ENCODE measurements at places on chromosomes 11 and 22. TPM values are rescaled to one million over a fixed set of nuclear protein-coding genes. Genes with fewer than 3 reads are reported as not detected.

The TYR gene
- total RNA-seq, result not detected

The ACR gene
- not detected for total RNA-seq

The LRP4 gene
- 4.9 TPM for total RNA-seq

The DCDC1 gene
- total RNA-seq, result 0.33 TPM

GRCh38 chr11:8987446-8987845 is 16.4 kb downstream of the NRIP3 start:
- no peaks in the 10 kb centered on the region for H3K36me3 ChIP-seq
- no peaks in the 10 kb centered on the region for H3K27me3 ChIP-seq
- DNase-seq, result no peak
- H3K4me1 ChIP-seq, result no peaks in the 10 kb centered on the region
- H3K27ac ChIP-seq, result no peak overlapping the region

GRCh38 chr11:115396533-115396932 is 107.7 kb downstream of the CADM1 start:
- no peaks in the 10 kb centered on the region for H3K27me3 ChIP-seq
- no peak overlapping the region for H3K4me3 ChIP-seq
- DNase-seq, result no peak
- no peaks in the 10 kb centered on the region for H3K4me1 ChIP-seq

DNA sequence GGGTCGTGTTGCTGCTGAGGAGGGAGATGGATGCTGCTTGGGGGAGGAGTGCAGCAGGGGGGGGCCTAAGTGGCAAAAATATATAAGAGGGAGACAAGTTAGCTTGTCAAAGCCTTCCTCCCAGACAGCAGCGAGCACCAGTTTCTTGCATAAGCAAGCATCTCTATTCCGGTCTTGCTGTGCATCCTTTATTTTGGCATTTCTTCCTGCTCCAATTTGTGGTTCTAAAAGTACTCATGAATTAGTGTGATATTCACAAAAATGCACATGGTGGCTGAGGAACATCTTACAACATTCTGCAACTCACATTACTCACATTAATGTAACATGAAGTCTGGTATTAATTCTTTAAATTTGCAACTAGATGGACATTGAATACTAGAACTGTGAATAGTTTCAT is 32.1 kb downstream of the GDPD5 start:
- no peak overlapping the region for H3K27ac ChIP-seq
- H3K27me3 ChIP-seq, result no peaks in the 10 kb centered on the region
- DNase-seq, result no peak
- H3K36me3 ChIP-seq, result no peaks in the 10 kb centered on the region
- no peak overlapping the region for H3K4me3 ChIP-seq

DNA sequence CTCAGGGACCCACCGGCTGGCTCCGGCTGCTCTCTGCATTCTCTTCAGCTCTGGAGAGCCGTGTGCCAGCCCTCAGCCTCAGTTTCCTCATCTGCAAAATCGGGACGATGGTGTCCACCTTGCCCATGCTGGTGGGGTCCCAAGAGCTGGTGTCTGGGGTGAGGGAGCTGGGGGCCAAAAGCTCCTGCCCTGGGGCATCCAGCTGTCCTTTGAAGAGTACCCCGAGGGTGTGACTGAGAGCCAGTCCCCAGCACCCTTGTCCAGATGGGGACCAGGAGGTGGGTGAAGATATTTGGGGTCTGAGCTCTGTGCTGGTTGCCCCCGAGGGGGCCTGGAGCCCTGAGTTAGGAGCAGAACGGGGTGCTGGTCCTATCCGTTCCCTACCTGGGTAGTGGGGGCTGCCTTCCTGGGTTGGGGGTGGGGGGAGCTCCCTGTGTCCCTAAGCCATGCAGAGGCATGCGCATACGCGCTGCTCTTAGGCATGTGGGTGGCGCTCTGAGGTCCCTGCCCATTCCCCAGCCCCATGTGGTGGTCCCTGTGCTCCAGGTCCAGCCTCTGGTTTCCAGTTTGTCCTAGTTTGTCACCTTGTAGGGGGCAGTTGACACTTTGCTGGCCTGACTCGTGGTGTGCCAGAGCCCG is 4.9 kb downstream of the LRP5 start:
- H3K27me3 ChIP-seq, result no peaks in the 10 kb centered on the region
- DNase-seq, result no peak
- H3K4me1 ChIP-seq, result no peaks in the 10 kb centered on the region
- H3K4me3 ChIP-seq, result no peak overlapping the region

DNA sequence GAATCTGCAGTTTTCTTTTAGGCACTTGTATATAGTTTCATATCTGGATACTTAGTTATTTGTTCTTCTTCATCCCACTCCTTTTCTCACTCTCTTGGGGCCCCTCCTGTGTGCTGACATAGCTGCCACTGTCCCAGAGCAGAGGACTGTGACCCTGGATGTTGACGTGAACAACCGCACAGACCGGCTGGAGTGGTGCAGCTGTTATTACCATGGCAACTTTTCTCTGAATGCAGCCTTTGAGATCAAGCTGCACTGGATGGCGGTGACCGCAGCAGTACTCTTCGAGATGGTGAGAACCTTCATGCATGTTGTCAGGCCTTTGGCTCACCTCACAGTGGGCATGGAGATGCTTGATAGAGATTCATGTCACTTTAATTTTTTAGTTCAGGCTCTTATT is 50.9 kb upstream of the YWHAH start:
- DNase-seq, result no peak
- peaks cover 54% of the 10 kb centered on the region for H3K36me3 ChIP-seq
- no peaks in the 10 kb centered on the region for H3K4me1 ChIP-seq
- H3K27ac ChIP-seq, result no peak overlapping the region

DNA sequence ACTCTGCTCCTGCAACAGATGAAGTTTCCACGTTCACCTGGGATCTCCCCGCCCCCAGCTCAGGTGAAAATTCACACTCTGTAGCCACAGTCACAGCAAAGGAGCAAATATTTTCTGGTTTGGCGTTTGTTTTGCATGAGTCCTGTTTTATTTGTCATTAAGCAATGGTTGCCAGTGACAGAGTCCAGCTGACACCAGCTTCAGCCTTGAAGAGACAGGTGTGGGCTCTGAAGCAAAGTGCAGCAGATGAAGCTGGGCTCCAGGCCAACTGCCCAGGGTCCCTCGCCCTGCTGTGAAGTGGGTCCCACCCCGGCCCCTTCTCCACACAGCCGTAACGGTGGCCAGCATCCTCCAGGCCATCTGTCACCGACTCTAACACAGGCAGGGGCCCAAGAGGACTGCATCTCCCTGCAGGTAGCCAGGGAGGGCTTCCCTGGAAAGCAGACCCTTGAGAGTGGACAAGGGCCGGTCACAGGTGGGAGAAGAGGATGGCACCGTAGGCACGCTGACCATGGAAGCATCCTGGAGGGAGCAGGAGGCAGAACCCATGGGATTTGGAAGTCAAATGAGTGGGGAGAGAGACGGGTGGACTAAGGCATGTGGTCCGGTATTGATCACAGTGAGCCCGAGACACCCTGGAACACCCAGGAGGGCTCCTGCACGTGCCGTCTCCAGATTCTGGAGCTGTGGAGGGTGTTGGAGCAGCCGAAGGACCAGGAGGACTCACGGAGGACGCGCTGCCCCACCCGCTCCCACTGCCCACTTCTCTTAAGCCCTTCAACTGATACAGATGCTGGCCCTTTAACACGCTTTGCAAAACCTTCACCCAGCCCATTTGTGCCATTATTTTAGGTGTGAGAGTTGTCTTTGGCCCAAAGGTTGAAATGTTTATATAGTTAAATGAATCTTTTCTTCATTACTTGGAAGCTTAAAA is 294.5 kb downstream of the BRD1 start:
- no peaks in the 10 kb centered on the region for H3K4me1 ChIP-seq
- H3K4me3 ChIP-seq, result no peak overlapping the region
- DNase-seq, result peak; percentile 44
- no peak overlapping the region for H3K27ac ChIP-seq
- H3K36me3 ChIP-seq, result no peaks in the 10 kb centered on the region

DNA sequence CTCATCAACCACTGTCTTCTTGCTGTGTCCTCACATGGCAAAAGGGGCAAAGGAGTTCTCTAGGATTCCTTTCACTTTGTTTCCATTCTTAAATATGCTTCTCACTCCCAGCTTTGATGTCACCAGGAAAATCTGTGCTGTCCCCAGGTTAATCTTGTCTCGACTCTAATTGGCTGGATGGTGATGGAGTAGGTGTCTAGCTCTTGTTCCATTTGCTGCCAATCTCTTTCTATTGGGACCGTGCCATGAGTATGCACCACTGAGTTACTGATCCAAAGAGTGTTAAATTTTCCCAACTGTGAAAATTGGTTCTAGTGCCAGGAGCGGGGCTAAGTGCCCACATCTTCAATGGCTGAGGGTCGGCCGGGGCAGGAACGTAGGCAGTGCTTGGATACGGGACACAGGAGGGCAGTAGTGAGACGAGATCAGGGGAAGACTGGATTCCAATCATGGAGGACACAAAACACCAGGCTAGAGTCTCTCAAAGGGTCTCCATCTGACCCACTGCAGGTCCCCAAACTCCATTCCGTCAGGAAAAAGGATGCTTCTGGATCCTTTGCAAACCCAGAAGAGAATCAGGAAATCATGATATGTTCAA is 47.7 kb upstream of the CSNK2A3 start:
- no peak overlapping the region for H3K4me3 ChIP-seq
- H3K27me3 ChIP-seq, result no peaks in the 10 kb centered on the region
- peak overlapping the region; percentile 94 for H3K27ac ChIP-seq
- H3K4me1 ChIP-seq, result peaks cover 62% of the 10 kb centered on the region
- DNase-seq, result no peak
- H3K36me3 ChIP-seq, result no peaks in the 10 kb centered on the region

DNA sequence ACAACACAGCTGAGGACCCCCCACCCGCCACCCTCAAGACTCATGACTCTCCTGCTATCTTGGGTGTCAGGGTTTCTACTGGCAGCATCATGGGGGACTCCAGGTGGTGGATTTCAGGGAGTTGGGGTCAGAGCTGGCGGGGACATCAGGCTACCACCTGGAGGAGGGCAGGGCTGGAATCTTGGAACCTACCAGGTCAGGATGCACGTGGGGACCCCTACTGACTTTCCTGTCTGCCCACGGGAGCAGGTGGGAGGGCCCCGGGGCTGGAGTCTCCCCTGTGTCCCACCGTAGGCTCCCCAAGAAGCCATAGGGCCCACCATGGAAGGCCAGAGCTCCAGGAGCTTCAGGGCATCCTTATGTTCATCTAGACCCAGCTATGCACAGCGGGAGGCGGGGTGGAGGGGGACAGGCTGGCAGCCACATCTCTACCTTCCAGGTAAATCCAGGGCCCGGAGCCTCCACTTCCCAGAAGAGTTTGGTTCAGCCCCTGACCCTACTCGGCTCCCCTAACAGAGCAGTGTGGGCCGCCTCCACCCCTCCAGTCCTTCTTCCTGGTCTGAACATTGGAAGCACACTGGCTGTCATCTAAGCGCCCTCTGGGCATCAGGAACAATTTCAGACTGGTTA is 10.0 kb downstream of the SLC37A2 start:
- H3K36me3 ChIP-seq, result no peaks in the 10 kb centered on the region
- H3K27ac ChIP-seq, result peak overlapping the region; percentile 23
- H3K4me1 ChIP-seq, result no peaks in the 10 kb centered on the region
- DNase-seq, result peak; percentile 51
- no peak overlapping the region for H3K4me3 ChIP-seq

GRCh38 chr22:29009148-29009547 is 52.5 kb downstream of the C22orf31 start:
- no peak overlapping the region for H3K27ac ChIP-seq
- H3K36me3 ChIP-seq, result no peaks in the 10 kb centered on the region
- H3K4me3 ChIP-seq, result no peak overlapping the region

GRCh38 chr11:94130298-94131046 is 1.8 kb downstream of the PANX1 start:
- H3K27ac ChIP-seq, result peak overlapping the region; percentile 94
- no peaks in the 10 kb centered on the region for H3K27me3 ChIP-seq
- no peak for DNase-seq
- peak overlapping the region; percentile 64 for H3K4me3 ChIP-seq
- no peaks in the 10 kb centered on the region for H3K36me3 ChIP-seq

DNA sequence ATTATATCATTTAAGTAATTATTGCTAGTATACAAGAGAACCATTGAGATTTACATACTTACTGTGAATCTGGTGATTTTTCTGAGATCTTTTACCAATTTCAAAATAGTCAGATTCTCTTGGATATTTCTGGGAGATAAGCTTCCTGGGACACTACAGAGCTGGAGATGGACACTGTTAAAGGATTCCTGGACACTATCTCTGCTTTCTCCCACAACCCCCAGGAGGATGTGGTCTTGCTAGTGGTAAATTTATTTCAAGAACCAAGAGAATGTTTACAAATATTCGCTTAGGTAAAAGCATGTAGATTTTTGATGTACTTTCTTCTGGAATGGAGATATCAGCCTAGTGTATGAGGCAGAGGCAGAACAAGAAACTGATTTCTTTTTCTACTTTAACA is 12.9 kb downstream of the CCDC82 start:
- H3K4me1 ChIP-seq, result no peaks in the 10 kb centered on the region
- no peak overlapping the region for H3K4me3 ChIP-seq
- no peak for DNase-seq

GRCh38 chr11:92324890-92325289 is 100.3 kb downstream of the FAT3 start:
- DNase-seq, result no peak
- H3K27ac ChIP-seq, result no peak overlapping the region
- H3K4me1 ChIP-seq, result peaks cover 3% of the 10 kb centered on the region
- no peak overlapping the region for H3K4me3 ChIP-seq
- H3K36me3 ChIP-seq, result no peaks in the 10 kb centered on the region
